GM04503 (cell line): ENCODE measurements at places on chromosomes 7 and 10.

GRCh38 chr7:114802632-114803031, 119.3 kb upstream of the MDFIC start:
- no peak for DNase-seq

GRCh38 chr10:124916098-124916584, 25.8 kb upstream of the ZRANB1 start:
- DNase-seq: no peak

DNA sequence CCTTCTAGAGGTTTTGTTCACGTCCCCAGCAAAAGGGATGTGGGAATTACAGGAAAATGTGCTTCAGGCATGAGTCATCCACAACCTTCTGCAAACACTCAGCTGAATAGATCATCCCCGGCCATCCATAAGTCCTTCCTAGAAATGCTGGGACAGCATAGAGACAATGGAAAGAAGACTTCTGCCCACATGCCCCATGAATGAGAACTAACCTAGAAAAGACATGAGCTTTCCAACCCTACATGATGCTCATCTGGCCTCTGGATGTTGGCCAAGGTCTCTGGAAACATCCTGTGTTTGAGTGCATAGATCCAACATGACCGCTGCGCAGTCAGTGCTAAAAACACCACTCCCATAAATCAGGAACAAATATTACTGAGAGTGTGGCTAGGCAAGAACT, 277.5 kb downstream of the PLXNA4 start:
- DNase-seq: peak; percentile 11

- no peak for DNase-seq
Observed at GRCh38 chr10:126240483-126240882, 147.8 kb downstream of the ADAM12 start.

DNA sequence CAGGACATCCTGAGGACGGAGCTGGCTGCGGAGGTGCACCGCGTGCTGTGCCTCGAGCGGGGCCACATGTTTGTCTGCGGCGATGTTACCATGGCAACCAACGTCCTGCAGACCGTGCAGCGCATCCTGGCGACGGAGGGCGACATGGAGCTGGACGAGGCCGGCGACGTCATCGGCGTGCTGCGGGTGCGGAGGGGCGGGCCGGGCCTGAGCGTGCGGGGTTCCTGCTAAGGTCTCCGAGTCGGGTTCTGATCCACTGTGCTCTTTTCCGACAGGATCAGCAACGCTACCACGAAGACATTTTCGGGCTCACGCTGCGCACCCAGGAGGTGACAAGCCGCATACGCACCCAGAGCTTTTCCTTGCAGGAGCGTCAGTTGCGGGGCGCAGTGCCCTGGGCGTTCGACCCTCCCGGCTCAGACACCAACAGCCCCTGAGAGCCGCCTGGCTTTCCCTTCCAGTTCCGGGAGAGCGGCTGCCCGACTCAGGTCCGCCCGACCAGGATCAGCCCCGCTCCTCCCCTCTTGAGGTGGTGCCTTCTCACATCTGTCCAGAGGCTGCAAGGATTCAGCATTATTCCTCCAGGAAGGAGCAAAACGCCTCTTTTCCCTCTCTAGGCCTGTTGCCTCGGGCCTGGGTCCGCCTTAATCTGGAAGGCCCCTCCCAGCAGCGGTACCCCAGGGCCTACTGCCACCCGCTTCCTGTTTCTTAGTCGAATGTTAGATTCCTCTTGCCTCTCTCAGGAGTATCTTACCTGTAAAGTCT, 10.4 kb downstream of the ATG9B start:
- peak; percentile 15 for DNase-seq

GRCh38 chr10:34203966-34204630, 611.0 kb downstream of the PARD3 start:
- DNase-seq: no peak

DNA sequence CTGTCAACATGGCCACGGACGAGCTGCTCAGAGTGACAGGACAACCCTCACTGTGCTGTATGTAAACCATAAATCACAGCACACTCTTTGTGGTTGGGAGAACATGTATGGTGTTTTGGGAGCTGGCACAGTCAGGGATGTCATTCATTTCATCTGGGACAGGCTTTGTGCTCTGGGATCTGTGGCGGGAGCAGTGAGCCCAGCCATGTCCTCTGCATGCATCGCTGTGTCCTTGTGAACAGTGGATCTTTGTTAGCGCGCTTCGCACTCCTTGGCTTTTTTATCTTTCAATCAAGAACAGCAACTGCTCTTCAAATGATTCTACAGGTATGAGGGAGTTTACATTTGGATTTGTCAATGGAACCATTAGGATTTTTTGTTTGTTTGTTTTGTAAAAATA, 7.1 kb downstream of the CCM2 start:
- DNase-seq: no peak

GRCh38 chr10:70588859-70589570, 13.5 kb downstream of the PRF1 start:
- no peak for DNase-seq

- DNase-seq: no peak
Observed at GRCh38 chr7:25625306-25625992, 397.2 kb upstream of the NPVF start.

- DNase-seq: no peak
Observed at GRCh38 chr7:7612519-7612918, 28.0 kb upstream of the UMAD1 start.

DNA sequence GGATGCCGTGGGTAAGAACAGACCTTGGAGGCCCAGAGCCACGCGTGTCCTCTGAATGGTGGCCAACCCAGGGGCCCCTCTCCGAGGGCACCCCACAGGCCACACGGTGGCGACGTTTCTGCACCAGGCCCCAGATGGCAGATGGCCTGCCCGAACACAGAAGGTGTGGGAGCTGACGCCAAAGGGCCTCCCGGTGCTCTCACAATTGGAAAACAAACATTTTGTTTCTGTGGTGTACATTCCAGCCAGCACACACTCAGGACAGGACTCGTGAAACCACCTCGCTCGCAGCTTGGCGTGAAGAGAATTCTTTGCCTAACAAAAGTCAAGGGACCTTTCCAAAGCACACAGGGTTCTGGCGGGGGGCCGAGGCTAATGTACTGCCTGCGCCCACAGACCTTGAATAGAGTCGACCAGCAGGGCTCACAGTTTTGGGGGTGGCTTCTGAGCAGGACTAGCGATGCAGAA, 112.1 kb downstream of the FAM53B start:
- no peak for DNase-seq

DNA sequence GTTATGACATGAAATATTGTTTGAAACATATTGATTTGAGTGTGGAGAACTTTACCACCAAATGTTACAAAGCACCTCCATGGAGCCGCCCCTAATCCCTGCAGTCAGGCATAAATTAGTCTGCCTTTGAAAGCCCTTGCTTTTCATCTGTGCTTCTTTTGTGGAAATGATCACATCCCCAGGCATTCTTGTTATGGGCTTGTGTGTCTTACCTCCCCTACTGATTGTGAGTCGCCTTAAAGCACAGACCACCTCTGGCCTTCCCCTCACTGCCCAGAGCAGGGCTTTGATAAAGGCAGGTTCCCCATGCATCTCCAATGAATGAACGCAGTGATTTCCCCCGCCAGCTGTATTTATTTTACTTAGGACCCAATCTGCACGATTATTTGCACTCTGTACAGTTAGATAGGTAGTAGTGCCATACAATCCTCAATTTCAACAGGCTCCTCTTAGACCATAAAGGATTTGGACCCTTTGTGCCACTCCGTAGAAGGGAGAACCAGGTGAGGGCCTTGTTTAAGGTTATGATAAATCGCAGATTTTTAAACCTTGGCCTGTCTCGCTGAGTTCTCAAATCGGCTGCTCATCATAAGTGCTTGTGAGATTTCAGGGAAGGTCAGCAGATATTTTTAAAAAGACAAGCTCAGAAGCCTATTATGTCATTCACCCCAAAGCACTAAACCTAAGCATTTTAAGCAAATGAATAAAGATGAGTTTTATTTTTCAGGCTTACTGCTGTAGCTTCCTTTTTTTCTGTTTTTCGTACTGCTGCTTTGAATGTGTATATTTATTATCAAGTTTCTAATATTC, 107.8 kb downstream of the CUBN start:
- no peak for DNase-seq

DNA sequence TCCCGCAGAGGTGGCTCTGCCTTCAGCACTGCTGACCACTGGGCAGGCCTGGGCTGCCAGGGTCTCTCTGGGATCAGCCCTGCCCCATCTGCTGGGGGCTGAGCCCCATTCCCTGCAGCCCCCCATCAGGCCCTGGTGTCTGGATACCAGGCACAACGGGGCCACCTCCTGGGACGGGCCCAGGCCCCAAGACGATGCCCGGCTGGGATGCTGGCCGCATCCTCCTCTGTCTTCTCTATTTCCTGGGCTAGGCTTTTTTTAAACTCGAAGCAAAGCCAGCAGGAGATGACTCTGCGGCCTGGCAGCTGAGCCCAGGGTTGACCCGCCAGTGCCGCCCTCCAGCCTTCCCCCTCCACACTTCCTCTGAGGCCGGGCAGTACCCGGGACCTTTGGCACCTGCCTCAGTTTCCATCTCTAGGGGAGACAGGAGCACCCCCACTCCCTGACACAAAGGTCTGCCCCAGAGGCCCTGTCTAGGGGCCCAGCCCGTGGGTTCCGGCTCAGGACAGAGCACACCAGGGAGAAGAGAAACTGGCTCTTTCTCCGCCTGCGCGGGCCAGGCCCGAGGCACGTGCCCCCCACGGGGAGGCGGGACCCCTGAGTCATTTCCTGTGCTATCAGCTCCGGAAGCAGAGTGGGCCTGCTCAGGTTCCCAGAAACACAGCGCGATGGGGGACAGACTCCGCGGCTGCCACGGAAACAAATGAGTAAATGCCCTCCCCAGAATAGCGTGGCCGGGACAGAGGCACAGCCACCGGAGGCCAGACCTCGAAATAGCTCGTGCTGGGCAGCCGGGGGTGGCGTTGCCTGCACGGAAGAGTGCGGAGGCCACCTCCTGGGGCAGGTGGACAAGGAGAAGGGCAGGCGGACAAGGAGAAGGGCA, 84.6 kb upstream of the PDGFA start:
- DNase-seq: no peak

DNA sequence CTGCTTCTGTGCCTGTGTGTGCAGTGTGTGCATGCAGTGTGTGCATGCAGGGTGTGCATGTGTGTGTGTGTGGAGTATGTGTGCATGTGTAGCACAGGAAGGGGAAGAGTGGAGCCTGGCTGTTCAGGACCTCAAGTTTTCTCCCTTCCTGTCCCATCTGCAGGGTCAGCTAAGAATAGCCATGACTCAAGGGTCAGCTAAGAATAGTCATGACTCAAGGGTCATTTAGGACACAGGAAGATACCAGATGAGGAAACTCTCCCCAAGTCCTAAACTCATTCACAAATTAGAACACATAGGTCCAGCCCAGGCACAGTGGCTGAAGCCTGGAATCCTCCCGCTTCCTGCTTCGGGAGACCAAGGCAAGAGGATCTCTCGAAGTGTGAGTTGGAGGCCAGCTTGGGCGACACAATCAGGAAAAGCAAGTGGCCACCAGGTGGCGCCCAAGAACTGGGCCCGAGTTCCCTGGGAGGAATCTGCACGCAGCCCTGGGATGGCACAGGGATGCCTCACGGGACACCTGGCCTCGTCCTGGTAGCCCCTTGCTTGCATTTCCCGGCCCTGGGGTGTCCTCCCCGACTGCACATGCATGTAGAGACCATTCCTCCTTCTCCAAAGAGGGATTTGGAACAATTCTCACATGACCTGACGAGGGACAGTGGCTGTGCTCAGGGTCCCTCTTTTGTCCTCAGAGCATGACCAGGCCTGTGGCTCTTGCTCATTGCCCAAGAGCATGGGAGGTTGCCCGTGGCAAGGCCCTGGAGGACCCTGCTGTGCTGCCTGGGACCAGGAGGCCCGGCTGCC, 21.4 kb upstream of the VOPP1 start:
- DNase-seq: no peak

DNA sequence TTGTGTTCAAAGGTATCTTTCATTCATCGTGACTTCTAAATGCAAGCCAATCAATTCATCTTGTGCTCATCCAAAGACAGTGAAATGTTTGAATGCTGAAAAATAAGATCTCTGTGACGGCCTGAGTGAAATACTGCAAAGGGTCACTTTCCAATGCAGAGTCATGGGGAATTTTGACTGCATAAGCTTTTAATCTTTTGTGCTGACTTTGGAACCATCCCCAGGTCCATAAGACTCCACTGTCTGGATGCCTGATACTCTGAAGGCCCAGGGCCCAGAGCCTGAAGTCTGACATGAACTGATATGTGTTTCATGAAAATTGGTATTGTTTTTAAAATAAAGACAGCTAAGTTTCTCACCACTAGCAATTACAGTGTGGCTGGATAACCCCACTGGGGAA, 39.0 kb downstream of the PPP1R3C start:
- DNase-seq: no peak

DNA sequence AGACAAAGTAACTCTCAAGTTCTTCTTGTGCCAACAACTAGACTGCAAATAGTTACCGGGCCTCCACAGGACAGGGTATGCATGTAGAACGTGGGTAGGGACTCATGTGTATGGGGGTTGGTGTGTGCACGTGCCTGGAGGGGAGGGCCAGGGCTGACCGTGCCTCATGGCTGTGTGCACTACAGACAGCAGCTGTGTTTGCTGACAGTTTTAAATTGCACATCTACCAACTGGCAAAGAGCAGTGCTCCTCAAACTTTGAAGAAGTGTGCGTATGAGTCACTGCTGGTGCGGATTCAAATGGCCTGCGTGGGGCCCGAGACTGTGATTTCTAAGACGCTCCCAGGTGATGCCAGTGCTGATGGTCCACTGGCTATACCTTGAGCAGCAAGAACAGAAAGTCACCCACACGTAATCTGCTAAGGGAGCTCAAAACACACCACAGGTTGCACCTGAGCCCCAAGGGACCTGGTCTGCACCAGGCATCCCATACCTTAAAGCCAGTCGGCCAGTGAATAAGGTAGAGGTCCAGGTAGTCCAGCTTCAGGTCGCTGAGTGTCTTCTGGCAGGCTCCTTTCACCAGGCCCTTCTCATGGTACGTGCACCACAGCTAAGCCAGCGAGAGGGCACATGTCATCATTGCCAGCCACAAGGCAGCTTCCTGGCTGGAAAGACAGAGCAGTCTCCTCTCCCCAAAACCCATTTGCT, 8.5 kb downstream of the AKR1B1 start:
- no peak for DNase-seq

DNA sequence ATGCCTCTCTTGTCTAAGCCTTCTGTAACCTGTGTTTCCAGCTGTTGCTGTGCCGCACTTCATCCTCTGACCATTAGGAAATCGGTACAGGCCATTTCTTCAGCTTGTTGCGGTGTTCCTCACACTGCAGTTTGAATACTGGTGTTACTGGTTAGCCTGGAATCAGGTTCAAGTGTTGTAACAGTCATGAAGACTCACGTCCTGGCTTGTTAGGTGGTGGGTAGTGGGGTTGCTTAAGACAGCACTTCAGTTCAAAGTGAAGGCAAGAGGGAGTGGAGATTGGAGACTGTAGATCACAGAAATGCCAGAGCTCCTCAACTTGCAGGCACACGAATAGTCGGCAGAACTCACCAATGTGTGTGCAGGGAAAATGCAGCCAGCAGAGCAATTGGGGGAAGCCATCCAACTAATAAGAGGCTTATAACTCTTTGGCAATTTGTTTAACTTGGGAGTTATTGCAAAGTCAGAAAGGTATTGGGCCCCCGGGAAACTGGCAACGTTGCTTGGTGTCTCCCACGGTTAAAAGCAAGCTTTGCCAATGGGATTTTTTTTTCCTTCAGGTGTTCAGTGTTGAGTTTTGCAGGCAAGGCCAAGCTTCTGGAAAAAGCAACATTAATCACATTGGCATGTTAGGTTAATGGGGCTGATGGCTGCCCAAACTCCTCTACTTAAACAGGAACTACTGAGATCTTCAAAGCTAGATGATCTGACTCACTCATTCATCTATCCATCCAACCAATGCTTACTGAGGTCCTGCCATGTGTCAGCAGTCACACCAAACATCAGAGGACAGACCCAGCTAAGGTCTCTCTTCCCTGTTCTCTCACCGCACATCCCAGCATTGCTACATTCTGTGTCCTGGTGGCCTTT, 380.9 kb downstream of the GATA3 start:
- no peak for DNase-seq
